ENCODE measurements at places on chromosomes 1 and 21.

- DNase-seq: no peak
Observed at GRCh38 chr1:221573756-221574155, 168.1 kb downstream of the DUSP10 start.

GRCh38 chr21:37534431-37534830 is 167.9 kb downstream of the DYRK1A start:
- DNase-seq: no peak

DNA sequence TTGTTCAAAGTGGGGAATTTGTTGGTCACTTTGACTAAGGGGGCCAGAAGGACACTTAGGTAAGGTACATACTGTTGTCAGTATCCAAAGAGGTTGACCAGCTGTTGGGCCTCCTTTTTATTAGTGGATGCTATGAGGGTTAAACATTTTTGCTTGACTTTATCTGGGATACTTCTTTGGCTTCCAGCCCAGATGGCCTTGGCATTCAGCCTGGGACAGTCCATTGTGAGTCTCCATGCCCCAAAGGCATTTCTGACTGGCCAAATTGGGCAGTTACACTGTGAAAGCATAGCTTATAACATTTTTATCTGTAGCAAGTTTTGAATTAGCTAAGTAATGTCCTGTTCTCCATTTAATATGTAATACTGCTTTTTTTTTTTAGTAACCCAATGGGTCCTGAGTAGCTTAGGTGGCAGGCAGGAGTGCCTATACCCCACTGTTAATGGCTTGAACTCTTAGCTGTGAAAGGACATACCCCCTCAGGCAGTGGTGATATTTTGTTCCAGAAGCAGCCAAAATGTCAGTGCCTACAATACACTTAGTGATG is 35.4 kb upstream of the CD1D start:
- DNase-seq: no peak

DNA sequence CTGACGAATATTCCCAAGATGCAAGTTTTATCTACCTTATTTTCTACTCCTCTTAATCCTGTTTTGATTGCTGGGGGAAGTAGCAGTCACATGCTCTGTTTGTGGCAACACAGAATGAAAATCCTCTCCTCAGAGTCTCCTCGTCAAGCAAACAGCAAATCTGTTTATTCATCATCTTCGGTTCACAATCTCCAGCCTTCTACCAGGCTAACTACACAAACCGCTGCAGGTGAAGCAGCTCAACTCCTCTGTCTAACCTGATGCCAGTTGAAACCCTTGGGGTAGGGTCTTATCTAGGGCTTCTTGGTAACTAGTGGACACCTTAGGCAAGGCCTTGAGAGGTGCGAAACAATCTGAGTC is 91.0 kb downstream of the SIPA1L2 start:
- no peak for DNase-seq

DNA sequence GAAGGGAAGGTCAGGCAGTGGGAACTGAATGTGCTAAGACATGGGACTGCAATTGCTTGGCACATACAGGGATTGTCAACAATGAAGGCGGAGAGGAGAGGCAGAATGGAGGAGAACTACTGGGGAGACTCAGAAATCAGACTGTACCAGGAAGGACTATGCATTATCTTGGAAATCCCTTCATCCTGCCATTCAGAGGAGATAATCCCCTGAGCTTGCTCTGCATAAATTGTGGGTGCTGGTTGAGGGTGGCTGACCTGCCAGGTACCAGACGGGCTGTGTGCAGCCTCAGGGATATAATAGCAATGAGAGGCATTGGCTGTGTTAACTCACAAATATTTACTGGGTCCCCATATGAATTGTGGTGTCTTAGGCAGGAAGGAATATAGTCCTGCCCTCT is 5.0 kb upstream of the TRABD2B start:
- no peak for DNase-seq

DNA sequence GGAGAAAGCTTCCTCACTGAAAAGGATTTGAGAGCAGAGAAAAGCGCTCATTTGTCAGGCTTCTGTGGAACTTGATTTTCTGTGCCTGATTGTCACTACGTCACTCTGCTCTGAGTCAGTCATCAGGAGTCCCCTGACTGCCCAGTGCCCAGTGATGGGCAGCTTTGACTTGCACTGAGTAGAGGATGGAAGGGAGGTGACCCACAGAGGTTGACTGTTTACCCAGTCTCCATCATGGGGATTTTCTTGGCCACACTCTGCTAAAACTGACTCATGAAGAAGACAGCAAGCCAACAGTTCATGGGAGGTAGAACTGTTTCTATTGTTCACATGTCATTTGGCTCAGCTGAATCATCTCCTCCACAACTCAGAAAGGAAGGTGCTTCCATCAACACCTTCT is 82.1 kb upstream of the DUSP10 start:
- DNase-seq: no peak

GRCh38 chr1:180366371-180367068 is 135.9 kb downstream of the ACBD6 start:
- DNase-seq: no peak
